T-cell (primary cell): ENCODE measurements at places on chromosomes 12 and 14. TPM values are rescaled to one million over a fixed set of nuclear protein-coding genes. Genes with fewer than 3 reads are reported as not detected.
A peak's percentile ranks its signal among the peaks of the same experiment; 100 is the strongest.

DNA sequence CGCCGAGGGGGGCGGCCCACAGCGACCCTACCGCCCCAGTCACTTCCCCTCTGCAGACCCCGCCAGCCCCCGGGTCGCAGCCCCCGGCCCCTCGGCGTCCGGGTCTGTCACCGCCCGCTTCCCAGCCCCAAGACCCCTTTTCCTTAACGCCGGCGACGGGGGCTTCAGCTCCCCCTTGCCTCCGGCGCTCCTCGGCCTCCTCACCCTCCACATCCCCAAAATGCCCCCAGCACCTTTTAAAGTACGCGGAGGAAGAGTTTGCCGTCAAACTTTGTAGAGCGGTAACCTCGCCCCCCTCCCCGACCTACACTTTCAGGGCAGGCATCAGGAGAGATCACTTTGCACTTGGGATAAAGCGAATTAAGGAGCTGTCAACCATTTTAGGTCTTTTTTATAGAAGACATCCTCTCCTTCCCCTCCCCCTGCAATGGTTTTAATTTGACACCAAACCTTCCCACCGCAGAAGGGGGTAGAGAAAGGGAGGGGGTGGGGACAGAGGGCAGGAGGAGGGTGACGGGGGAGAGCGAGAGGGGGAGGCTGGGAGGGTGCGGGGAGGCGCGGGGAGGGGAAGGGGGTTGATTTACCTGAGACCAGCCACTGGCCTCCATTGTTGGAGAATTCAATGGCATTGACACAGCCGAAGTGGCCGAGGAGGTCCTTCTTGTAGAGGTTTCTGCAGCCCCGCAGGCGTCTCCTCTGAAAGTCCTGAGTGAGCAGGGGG, 578 bp downstream of the DCAF5 start:
- peak; percentile 49 for DNase-seq

The CNIH1 gene
- 52.7 TPM for total RNA-seq

DNA sequence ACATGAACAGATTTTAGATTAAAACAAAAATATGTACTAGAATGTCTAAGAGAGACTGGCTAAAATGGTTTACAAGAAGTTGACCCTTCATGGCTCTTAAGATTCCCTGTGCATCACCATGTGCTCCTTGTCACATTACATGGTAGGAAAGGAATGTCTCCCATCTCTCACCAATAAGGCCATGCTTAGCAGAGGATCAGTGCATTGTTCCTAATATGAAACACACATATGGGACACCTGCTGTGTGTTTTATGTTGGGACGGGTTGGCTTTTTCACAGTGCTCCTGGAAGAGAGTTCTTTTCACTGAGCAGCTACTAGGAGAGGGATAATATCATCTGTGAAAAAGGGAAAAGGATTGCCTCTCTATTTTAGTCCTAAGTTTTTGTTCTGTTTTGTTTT, 9.6 kb downstream of the PFKM start:
- no peak for DNase-seq

- no peak for DNase-seq
Observed at GRCh38 chr12:125151284-125151683, 86.0 kb downstream of the AACS start.

The GUCY2C gene
- 0.06 TPM for total RNA-seq

- no peak for DNase-seq
Observed at GRCh38 chr12:101480849-101481248, 5.7 kb downstream of the SPIC start.

GRCh38 chr12:92363295-92364146, 217.9 kb upstream of the BTG1 start:
- peak; percentile 47 for DNase-seq

DNA sequence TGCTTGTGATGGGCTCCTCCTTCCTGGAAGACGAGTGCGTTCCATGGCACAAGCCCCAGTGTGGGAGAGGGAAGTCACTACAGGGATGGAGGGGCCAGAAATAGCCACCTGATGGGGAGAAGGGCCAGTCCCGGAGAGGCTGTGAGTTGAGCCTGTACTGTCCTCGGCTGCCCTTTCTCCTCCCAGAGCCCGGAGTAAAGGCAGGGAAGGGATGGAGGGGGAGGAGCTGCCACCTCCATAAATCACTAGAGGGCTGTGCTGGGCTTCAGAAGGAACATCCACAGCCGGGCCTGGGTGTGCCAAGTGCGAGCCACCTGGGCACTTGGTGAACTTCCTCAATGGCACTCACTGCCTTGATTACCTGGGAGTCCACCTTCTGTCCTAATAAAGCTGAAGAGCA, 110.1 kb downstream of the RBM19 start:
- DNase-seq = no peak

GRCh38 chr12:39138268-39138667, 232.9 kb upstream of the CPNE8 start:
- no peak for DNase-seq
